ENCODE measurements at places on chromosomes 1 and 21.

DNA sequence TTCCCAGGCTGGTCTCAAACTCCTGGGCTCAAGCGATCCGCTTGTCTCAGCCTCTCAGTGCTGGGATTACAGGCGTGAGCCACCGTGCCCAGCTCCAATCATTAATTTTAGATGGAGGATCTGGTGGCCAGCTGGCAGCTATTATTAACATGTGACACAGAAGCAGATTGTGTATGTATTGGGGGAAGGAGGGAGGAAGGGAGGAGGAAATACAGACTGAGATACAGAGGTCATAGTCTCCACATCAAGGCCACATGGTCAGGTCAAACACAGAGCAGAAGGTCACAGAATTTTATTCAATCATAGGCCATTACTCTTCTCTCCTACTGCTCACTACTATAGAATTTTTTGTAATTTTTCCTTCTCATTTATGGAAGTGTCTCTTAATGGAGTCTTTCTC, 57.9 kb upstream of the ADORA3 start:
- DNase-seq = no peak

DNA sequence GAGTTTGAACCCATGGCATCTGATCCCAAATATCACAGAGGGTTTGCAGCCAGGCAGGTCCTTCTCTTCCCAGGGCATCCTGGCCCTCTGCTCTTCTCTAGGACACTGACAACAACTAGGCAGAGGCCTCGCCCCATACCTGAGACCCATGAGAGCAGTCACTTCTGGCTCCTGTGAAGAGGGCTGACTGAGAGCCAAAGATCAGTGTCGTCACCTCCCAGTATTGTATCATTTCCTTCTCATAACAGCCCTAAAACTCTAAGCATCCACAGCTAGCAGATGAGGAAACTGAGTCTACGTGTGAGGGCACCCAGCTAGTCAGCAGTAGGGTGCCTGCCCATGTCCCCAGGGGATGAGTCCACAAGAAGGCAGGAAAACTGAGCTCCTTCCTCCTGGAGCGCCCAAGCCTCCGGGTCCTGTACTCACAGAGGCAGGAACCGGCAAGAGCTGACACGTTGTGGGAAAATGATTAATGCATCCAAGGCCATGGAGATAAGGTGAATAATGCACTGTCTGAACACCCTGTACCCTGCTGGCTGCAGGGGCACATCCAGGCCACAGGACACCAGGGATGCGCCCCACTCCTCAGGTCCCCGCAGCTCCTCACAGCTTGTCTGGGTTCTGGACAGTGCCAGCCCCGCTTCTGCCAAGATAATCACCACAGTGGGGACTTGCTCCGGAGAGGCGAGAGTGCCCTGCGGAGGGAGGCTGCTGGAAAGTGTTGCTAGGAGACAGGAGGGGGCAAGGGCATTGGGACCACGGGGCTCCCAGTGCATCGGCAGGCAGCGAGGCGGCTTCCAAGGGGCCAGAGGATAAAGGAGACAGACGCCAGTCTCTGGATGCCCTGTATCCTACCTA, 340.0 kb downstream of the NPHP4 start:
- DNase-seq = no peak

DNA sequence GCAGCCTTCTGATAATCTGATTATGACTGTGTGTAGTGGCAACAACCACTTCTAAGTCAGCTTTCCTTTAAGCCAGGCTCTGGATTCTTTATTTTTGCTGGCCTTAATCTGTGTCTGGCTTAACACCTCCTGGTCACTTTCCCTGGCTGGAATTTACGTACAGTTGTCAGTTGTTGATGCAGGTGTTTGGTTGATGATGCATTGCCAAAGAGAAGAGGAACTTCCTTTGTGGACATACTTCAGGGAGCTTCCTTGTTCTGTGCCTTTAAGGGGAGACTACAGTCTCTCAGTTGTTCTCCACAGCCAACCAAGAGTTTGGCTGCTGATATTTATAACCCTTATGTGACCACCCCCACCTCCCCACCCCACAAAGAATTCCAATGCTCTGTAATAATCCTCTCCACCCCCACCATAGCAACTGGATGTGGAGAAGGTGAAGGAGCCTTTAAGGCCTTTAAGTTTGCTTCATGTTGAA, 96.0 kb upstream of the BMP8A start:
- DNase-seq = no peak

DNA sequence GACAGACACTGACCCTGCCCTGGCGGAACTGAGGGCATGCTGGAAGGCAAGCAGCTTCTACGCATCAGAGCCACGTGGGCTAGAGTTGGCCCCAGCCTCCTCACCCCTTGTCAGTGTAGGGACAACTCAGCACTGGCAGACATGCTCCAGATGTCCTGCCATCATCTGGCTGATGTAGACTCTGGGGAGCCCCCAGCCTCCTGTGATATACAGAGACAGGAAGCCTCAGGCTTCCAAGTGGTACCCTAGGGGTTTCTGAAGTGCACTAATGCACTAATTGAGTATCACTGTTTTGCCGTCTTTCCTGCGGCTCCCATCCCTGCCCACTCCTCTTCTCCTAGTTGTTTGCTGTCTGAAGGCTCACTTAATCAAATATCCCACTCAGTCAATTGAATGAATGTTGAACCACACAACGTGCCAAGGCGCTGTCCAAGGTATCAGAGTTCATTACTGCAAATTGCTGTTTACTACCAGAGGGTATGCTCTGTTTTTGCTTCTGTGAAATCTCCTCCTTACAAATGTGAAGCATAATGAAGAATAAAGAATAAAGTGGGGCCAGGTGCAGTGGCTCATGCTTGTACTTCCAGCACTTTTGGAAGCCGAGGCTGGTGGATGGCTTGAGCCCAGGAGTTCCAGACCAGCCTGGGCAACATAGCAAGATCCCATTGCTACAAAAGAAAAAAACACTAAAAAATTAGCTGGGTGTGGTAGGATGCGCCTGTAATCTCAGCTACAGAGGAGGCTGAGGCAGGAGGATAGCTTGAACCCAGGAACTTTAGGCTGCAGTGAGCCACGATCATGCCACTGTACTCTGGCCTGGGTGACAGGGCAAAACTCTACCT, 76.4 kb upstream of the ZBTB18 start:
- DNase-seq = no peak

DNA sequence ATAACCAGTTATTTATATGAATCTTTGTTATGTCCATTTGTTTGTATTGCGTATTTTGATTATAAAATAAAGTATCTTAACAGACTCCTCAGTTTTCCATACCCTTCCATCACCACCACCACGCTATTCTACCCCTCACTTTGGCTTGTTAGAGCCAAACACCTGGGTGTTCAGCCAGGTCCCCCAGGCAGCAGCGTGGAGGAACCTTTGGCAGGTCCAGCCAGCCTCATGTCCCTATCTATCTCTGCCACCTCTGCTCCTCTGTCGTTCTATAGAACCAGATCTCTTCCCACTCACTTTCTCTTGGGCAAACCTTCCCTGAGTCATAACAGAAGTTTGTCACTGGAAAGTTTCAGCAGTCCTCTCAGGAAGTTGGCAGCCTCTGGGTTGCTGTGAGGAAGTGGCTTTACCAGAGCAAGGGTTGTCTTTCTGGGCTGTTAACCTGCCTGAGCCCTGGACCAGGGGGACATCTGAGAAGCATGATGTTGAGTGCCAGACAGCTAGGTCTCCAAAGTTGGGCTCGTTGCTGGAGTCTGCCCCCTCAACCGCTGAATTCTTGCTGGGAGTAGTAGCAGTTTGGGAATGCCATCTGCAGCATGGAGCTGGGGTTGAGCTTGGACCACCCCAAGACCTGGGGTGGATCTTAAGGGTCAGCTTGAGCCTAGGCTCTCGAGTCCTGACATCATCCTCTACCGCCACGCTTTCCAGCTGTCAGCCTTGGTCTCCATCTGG, 996 bp upstream of the SH3BGRL3 start:
- no peak for DNase-seq

DNA sequence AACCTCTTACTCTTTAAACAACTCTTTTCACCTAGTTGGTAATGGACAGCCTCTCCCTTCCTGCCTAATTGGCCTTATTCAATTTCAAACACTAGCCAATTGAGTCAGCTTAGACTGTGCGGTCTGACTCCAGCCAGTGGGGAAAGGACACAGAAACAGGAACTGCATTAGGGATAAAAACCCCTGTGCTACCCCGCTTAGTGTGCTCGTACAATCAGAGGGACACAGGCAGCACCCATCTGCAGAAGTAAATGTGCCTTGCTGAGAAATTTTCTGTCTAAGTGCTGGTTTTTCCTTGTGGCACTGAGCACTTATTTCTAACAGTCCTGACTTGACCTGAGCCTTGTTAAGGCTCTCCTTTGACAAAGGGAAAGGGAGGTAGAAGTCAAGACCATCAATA, 6.0 kb upstream of the CD2 start:
- DNase-seq = no peak

- no peak for DNase-seq
These were observed 36.0 kb downstream of the NUAK2 start for GRCh38 chr1:205285381-205286101.

- DNase-seq = no peak
These were observed 188.6 kb downstream of the FCRL5 start for GRCh38 chr1:157363660-157364140.

DNA sequence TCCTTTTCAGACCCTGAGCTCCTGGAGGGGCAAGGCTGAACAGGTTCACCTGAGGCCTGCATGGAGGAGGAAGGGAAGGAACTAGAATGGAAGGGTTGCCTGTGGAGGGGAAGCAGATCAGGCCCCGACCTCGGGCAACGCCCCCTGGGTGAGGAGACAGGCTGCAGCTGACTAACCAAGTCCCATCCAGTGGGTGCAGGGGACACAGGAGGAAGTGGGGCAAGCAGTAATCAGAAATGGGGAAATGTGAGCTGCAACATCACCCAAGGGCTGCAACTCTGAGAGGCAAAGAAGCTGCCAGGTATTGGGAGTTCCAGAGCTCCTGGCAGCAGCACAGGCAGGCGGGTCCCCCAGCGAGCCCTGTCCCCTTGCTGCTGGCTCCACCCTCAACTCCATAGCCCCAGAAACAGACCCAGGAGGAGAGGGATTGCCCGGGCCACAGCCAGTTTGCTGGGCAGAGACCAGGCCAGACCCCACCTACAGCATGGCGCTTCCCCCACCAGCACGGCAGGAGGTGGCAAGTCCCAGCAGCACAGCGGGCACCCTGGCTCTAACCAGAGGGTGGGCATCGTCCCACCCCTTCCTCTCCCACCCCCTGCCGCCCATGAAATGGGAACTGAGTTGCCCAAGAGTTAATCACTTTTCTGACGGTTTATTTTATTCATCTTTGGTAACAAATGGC, 38.5 kb downstream of the MRPL37 start:
- no peak for DNase-seq

- no peak for DNase-seq
These were observed 5.5 kb downstream of the CACNA1E start for GRCh38 chr1:181488866-181489265.

DNA sequence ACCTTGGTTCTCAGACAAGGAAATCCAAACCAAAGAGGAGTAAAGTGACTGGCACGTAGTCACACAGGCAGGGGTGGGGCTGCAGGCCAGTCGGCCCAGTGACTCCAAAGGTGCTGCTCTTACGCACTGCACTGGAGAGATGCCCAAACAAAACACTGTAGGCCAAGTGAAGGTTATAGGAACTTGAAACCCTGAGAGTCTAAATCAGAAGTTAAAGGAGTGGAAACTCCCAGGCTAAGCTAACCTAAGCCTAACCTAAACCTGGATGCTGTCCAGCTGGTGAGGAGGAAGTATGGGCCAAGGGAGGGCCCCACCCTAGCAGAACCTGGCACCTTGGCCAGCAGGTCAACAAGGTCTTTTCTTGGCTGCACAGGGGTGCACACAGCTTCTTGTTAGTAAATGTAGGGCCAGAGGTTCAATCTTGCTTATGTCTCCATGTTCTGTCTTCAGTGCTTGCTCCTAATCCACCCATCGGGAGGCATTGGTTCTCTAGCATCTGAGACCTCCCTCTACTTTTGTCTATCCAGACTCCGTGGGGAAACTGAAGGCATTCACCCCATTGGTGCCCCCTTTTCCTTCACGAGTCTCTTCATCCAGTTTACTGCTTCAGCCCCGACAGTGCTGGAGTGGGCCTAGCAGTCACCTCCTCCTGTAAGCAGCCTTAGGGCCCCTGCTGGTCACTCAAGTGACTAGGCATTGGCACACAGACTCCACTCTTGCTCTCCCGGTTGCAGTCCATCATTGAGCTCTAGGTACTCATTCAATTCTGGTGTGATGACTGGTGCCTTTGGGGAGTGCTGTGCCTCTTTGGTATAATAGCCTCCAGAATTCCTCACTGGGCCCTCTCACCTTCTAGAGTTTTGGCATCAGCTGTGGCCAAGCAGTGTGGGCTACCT, 12.9 kb upstream of the TMEM125 start:
- no peak for DNase-seq

- no peak for DNase-seq
These were observed 40.1 kb upstream of the CXADR start for GRCh38 chr21:17472592-17473271.

- no peak for DNase-seq
These were observed 121.5 kb downstream of the OLFML2B start for GRCh38 chr1:161902182-161902581.

GRCh38 chr1:79150576-79150975, 144.0 kb upstream of the ADGRL4 start:
- no peak for DNase-seq

GRCh38 chr1:37274486-37274885, 199.9 kb upstream of the ZC3H12A start:
- DNase-seq = no peak

DNA sequence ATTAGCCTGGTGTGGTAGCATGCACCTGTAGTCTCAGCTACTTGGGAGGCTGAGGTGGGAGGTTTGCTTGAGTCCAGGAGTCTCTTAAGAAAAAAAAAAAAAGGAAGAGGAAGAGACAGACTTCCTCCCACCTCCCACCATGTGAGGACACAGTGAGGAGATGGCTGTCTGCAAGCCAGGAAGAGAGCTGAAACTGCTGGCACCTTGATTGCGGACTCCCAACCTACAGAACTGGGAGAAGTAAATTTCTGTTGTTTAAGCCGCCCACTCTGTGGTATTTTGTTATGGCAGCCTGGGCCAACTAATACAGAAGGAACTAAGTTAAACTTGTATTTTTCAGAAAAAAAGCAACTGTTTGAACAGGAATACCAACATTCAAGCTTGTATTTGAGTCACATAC, 21.7 kb downstream of the DOP1B start:
- no peak for DNase-seq

GRCh38 chr1:8408151-8408839, 90.4 kb downstream of the SLC45A1 start:
- no peak for DNase-seq

DNA sequence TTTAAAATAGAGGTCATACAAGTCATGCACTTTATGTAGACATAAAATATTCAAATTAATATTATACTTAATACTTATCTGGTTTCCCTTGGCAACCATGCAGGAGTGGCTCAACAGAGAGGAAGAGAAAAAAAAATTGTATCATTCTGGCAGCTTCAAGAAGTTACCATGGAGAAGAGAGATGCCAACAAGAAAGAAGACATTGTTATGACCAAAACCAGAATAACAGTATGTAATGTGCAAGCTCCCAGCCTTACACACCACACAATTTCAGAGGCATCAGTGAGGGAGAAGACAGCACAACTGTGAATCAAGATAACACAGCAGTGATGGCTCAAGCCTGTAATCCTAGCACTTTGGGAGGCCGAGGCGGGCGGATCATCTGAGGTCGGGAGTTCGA, 49.1 kb upstream of the RCOR3 start:
- no peak for DNase-seq

Data from cerebellar nuclear complex (tissue), 1 donor.